ENCODE measurements at places on chromosomes 12 and 14.

DNA sequence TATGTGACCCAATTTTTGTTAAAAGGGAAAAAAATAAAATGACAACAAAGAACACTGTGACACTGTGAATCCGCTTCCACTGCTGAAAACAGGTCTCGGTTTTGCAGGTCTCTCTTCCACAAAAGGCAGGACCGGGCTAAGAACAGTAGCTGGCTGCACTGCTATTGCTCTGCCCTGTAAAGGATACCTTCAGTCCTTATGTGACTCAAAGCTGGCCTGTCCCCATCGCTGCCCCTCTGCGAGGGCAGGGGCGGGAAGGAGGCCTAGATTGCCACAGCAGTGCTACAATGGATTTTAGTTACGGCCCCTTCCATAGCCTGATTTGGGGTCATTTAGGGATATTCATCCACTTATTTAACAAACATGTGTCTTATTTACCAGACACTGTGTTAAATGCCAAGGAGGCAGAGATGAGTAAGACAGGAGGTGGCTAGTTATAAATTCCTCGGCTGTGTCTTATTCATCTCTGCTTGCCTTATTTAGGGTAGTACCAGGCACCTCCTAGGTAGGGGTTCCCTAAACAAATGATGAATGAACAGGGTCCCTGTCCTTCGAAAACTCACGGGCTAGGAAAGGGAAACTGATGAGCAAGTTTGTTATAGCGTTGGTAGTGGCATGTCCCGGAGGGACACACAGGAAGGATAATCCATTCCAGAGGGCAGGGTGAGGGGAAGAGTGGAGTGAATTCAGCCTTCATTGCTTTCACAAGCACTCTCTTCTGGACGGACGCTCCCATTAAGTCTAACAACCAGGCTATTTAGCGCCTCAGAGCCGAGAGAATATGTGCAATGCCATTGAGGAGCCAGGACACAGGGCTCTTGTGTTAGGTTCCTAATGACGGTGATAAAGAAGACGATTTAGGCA is 73.3 kb downstream of the EID3 start:
- no peak for DNase-seq

- DNase-seq = no peak
Observed at GRCh38 chr14:82528016-82528415, 994.4 kb upstream of the SEL1L start.

DNA sequence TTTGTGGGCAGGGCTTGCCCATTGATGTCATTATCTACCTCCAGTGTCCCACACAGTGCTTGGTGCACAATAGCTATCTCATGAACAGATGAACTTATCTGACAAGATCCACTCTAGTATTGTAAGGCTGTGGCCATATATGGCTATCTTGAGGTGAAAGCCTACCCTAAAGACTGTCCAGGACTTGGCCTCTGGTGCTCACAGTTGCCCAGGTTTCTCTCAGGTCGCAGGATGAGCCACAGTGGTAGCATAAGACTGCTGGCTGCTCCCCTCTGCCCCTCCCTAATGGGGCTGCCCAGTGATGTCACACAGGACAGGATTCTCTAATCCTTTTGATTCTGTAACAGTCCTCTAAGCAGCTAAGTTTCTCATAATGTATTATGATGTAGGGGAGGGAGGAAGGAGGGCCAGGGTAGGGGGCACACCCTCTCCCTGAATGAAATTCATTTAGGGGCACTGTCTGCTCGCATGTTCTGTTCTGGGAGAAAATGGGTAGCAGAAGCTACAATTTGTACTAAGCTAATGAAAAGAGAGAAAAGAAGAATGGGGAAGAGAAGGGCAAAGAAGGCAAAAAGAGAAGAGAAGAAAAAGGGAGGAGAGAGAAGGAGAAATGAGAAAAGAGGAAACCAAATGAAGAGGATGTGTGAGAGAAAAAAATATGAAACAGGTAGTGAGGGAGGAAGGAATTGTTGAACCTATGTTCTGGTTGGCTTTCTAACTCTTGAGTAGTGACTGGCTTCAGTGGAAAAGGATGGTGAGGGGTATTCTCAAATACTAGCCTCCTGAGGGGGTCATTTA is 3.4 kb upstream of the PPM1A start:
- no peak for DNase-seq

DNA sequence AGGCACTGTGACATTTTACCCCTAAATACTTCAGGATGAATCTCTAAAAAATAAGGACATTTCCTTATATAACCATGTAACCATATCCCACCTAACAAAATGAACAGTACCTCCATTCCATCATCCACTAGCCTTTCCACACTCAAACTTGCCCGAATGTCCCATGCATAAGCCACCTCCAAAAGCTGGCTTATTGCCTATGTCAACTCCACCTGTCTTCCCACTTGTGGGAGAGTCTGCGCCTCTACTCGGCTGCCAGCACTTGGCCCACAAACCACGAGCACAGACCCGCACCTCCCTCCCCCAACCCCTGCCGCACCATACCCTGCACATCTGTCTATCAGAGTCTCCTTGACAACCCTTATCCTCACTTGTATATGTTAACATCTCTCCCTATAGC is 165.8 kb downstream of the CALM1 start:
- no peak for DNase-seq

DNA sequence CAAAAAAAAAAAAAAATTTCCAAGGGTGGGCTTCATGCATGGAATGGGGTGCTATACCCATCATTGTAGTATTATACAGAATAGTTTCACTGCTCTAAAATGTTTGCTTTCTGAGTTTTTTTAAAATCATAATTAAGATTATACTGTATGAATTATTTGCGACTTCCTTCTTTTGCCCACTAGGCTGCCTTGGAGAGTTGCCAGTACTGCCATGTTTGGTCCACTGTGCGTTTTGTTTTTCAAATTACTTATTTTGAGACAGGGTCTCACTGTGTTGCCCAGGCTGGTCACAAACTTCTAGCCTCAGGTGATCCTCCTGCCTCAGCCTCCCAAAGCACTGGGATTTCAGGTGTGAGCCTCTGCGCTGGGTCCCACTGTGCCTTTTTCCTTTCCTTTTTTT is 19.9 kb downstream of the PLBD2 start:
- no peak for DNase-seq
